ENCODE measurements at places on chromosomes 7 and 10. TPM values are rescaled to one million over a fixed set of nuclear protein-coding genes. Genes with fewer than 3 reads are reported as not detected.

- DNase-seq, result no peak
These were observed 38.9 kb downstream of the POU6F2 start for GRCh38 chr7:39016609-39017008.

DNA sequence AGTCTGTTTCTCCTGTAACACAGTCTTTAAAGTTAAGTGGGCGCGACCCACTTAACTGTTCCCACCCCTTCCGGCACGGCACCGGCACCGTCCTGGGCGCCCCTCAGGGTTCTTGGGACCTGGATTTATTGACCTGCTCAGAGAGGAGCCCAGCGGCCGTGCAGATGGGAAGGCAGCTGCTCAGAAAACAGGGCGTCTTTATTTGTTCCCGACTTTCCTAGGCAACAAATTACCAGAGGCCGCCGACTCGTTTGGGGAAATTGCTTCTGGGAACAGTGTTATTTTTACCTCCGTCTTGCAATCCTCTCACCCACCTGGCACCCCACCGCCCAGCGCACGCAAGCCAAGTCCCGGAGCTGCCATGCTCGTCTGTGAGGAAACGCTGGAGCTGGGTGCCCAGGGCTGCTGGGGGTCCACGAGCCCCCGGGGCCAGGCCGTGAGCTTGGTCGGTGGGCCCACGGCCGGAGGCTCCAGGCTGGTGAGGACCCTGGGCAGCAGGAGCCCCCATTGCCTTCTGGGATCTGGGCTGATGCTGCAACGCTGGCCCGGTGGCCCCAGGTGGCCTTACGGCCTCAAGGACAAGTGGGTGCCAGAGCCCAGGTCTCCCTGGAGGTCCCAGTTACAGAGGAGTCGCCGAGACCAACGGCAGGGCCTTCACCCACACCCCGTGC, 14.9 kb upstream of the ADGRA1 start:
- no peak for DNase-seq

The GRM3 gene
- total RNA-seq, result not detected

The LLCFC1 gene
- not detected for total RNA-seq
